ENCODE measurements at places on chromosomes 3 and 15.

GRCh38 chr3:183455089-183455488, 26.7 kb upstream of the MCF2L2 start:
- DNase-seq, result no peak

DNA sequence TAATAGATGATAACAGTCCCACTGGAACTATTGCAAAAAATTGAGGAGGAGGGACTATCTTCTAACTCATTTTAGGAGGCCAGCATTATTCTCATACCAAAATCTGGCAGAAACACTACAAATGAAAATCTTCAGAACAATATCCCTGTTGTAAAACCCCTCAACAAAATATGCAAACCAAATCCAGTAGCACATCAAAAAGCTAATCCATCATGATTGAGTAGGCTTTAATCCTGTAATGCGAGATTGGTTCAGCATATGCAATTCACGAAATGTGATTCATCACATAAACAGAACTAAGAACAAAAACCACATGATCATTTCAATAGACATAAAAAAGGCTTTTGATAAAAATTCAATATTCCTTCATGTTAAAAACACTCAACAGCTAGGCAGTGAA, 23.9 kb upstream of the PLSCR2 start:
- no peak for DNase-seq

- DNase-seq, result no peak
These were observed 16.9 kb downstream of the POC1A start for GRCh38 chr3:52137311-52137710.

DNA sequence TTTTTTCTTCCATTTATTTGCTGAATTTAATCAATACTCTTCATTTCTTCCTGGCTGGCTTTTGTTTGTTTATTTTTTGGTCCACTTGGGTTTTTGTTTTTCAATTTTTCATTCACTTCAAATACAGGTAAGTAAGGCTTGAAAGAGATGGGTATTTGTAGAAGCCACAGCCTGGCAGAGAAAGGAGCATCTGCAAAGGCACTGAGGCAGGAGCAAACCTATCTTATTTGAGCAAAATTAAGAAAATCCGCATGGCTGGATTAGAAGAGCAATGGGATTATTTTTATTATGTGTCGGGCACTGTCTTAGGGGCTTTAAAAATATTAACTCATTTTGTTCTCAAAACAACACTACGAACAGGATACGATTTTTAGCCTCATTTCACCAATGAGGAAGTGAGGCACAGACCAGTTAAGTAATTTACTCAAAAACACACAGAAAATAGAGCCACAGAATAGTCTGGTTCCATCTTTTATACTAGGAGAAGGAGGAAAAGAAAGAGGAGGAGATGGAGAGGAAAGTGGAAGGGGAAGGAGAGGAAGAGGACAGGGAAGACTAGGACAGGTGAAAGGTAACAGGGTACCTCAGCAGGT, 35.1 kb upstream of the CCDC80 start:
- DNase-seq, result no peak

DNA sequence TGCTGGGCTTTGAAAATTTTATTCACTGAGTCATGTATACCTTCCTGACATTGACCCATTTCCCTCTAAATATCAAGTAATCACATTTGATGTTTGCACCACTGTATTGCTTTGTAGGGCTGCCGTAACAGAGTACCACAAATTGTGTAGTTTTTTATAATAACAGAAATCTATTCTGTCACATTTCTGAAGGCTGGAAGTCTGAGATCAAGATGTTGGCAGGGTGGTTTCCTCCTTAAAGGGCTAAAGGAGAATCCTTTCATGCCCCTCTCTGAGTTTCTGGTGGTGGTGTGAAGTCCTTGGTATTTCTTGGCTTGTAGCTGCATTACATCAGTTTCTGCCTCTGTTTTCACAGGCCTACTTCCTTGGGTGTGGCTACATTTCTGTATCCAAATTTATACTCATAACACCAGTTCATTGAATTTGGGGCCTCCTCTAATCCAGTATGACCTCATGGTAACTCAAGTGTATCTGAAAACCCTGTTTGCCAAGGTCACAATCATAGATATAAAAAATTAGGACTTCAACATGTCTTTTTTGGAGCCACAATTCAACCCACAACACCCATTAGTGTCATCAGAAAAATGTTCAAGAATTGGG, 29.1 kb upstream of the ST6GAL1 start:
- peak; percentile 37 for DNase-seq

DNA sequence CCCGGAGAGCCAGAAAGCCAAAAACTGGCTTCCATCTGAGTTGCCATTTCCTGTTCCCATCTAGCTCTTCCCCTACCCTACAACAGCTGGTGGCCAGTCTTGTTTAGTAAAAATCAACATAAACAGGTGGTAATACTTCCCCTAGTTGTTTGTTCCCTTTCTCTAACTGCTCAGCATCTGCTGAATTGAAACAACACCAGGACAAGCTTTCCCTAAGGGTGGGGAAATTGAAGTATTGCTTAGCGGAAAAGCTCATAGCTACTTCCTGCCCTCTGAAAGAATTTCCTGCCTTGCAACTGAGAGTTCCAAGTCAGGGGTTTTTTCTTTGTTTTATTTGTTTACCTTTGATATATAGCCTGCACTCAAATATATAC, 66.8 kb downstream of the HMG20A start:
- no peak for DNase-seq

DNA sequence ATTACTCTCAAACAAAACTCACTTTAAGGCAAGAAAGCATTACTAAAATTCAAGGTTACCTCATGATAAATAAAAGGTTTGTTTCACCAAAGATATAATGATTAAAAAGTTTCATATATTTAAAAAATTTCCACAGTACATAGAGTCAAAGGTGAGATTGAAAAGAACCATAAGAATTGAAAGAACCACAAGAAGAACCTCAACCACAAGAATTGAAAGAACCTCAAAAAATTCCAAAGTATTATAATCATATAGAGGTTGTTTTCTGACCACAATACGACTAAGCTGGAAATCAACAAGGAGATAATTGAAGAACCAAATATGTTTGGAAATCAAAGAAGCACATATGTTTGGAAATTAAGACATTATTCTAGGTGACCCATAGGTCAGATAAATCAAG, 52.7 kb downstream of the SLC25A36 start:
- DNase-seq, result no peak

DNA sequence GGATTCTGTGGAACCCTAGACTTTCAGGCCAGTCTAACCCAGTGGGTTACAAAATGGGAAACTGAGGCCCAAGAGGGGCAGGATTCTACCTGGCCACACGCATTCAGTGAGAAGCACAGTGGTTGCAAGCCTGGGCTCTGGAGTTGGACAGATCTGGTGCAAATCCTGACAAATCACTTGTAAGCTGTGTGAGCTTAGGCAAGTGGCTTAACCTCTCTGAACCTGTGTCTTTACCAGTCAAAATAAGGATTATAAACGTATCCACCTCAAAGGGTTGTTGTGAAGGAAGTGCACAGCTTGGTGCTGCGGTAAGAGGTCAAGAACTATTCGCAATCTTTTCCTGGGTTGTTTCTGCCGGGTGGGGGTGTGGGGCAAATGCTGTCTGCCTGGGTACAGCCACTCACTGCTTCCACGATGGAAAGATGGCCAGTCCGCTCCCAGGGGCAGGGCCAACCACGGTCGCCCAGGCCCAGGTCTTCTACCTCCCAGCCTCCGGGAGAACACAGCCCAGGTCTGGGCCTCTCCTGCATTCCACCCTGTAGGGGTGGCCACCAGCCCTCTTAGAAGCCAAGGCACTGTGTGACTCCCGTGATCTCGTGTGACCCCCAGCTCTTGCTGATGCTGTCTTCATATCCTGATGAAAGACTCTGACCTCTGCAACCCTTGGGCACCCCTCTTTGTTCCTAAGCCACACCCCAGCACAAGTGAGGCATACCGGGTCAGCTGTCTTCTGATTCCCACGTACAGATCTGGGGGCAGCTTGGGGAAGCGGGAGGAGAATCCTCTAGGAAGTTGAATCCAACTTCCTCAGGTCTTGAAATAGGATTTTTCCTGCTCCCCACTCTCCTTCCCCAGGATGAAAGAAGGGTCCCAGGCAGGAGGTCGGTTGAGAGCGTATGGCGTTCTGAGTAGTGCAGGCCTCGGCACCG, 1.5 kb downstream of the CHRNA3 start:
- no peak for DNase-seq

DNA sequence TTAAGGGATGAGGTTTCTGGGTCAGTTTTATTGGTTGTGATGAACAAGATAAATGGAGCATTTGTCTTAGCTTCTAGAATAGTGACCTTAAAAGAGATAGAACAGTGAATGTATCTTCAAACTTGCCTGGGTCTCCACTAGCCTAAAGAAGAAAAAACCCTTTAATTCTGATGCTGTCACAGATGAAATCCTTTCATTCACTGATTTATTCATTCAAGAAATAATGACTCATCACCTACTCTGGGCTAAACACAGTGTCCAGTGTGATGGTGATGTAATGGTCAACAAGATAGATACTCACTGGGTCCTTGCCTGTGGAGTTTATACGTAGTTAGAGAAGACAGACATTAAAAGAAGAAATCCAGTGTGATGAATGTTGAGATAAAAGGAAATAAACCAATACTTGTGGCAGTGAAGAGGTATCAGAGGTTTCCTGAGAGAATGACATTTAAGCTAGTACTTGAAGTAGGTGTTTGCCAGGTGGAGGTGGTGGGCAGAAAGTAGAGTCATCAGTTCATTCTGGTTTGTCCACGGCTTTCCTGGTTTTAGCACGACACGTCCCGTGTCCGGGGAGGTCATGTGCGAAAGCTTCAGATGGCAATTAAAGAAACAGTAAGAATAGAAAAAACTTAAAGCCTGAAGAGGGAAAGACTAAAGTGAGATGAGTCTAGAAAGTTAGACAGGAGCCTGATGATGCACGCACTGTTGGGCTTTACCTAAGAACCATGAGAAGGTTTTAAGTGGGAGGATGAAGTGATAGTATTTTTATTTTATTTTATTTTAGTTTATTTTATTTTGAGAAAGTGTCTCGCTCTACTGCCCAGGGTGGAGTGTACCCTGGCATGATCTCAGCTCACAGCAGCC, 18.5 kb downstream of the PAK2 start:
- no peak for DNase-seq

DNA sequence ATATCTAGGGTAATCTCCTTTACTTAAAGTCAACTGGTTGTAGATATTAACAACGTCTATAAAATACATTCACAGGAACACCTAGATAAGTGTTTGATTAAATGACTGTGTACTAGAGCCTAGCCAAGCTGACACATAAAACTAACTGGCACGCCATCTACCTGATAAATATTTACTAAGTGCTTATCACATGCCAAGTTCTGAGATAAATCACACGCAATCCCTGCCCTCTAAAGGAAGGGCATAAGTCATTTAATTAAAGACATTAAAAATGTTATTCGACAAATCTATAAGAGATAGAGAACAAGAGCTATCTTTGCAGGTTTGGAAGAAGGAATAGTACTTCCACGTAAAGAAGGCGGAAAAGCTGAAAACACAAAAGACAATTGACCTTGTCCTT, 11.1 kb upstream of the MB21D2 start:
- DNase-seq, result no peak

DNA sequence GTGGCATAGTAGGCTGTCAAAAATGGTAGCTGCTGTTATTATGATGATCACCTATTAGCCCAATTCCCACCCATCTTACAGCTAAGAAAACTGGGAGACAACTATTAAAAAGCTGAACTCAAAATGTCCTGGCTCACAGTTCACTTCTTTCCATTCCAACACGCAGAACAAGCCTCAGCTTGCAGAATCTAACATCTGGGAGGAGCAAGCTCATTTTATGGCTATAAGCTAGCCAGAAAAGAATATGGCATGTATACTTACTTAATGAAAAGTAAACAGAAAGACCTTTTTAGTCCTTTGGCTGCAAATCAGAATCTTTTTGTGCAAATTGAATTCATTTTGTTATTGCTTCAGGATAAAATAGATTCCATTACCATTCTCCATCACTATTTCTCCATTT, 34.8 kb upstream of the CFAP20DC start:
- DNase-seq, result no peak

GRCh38 chr15:81381720-81382119, 7.7 kb upstream of the TMC3 start:
- DNase-seq, result no peak

DNA sequence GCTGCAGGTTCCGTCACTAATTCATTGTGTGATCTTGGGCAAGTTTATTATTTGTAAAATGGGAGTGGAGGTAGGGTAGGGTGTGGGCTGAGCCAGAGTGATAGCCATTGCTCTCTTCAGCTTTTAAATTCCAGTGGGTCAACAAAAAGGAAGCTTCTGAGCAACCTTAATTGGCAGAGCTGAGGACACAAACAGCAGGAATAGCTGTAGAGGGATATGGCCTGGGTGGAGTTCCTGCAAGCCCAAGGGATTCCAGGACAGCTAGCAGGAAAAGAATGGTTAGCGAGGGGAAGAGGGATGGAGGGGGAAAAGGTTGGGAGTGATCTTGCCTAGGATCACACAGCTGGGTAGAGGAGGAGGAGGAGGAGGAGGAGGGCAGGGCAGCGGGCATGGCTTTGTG, 11.4 kb downstream of the CCK start:
- DNase-seq, result no peak

DNA sequence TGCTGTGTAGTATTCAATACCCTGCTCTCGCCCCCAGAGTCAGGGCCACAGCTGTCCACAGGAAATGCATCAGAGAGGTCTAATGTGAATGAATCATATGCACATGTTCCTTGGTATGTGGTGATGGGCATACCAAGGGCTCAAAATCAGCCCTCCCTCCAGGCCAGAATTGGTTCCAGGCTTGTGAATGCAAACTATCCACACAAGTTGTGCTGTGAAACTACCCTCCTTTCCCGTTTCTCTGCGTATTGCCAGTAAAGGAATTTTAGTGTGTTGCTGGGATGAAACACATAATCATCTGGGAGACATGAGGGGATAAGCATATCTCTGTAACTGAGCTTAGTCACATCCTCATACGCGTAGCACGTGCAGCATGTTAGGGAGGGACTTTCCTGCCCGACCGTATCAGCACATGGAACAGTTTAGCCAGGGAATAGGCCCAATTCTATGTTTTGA, 9.2 kb upstream of the MME start:
- DNase-seq, result no peak

DNA sequence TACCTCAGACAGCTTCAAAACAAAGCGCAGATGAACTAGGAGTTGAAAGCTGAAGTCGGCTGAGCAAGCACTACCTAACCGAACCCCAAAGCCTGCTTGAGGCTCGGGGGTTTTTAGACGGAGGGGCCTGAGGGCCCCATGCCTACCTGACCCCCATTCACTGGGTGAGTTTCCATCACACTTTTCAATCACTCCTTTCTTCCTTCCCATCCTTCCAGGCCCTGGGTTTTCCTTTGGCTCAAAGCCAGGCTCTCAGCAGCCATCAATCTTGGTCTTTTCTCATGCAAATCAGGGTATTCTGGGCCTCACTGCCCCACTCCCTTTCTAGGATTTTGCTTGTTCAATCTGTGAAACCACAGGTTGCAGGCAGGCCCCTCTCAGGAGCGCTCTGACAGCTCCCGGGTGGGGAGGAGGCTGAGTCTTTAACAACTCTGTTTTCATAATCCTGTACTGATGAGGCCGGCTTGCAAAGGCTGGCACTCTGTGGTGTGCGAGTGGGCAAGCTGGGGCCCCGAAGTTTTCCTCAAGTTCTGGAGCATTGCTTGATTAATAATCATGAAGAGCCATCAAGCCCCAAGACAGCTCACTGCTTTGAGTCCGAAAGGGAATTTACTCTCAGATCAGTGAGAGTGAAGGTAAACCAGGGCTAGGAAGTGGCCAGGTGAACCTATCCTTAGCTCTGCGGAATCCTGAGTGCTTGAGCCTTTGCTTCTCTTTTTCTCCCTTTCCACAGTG, 97.6 kb downstream of the FRMD4B start:
- DNase-seq, result no peak

Measured in CD4-positive, alpha-beta T cell treated with Interleukin-4 for 4 hours (primary cell).